ENCODE measurements at places on chromosomes 13 and 19. TPM values are rescaled to one million over a fixed set of nuclear protein-coding genes. Genes with fewer than 3 reads are reported as not detected.

GRCh38 chr13:77981281-77981881 lies 62.8 kb upstream of the EDNRB start:
- DNase-seq, result no peak

The CERS1 gene
- total RNA-seq, result 2.1 TPM

DNA sequence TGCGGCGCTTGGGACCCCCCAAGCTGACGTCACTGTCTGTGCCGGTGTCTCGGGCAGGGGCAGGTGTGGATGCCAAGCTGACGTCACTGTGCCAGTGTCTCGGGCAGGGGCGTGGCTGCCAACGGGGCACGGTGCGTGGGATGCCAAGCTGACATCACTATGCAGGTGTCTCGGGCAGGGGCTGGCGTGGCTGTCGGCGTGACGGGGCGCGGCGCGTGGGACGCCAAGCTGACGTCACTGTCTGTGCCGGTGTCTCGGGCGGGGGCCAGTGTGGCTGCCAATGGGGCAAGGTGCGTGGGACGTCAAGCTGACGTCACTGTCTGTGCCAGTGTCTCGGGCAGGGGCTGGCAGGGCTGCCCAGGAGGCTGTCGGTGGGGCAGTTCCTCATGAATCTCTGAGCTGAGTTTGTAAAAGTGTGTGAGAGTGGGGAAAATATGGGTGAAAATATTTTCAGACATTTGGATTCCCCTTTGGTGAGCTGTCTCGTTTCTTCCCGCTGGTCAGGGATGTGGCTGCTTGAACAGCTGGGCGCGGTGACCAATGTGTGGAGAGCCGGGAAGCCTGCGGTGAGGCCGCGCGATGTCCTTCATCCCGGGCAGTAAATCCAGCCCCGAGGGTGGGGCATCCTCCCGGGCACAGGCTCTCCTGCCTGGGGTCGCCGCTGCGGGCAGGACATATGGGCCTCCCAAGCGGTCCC lies 25.2 kb downstream of the MCF2L start:
- DNase-seq, result no peak

The ZNF85 gene
- total RNA-seq, result 2.3 TPM

- no peak for DNase-seq
Measured at GRCh38 chr19:31096062-31096830, 253.0 kb downstream of the TSHZ3 start.

The CPB2 gene
- total RNA-seq, result not detected

- no peak for DNase-seq
Measured at GRCh38 chr13:89401264-89401675, 1730.1 kb downstream of the SLITRK5 start.

The ATP8B3 gene
- total RNA-seq, result 0.52 TPM

Data from left cardiac atrium (tissue), 4 donors.